Smooth muscle cell of the pulmonary artery (primary cell): ENCODE measurements at places on chromosomes 5 and 9. TPM values are rescaled to one million over a fixed set of nuclear protein-coding genes. Genes with fewer than 3 reads are reported as not detected.

The SLC2A8 gene
- 8.9 and 9.3 TPM in 2 replicates for total RNA-seq

The PCAT7 gene
- total RNA-seq: not detected in 2 replicates

The SERINC5 gene
- total RNA-seq: 21.4 and 41.4 TPM in 2 replicates

The SPATA31D1 gene
- not detected in 2 replicates for total RNA-seq

The AGXT2 gene
- total RNA-seq: not detected in 2 replicates
